ENCODE measurements at places on chromosomes 16 and 17.
A peak's percentile ranks its signal among the peaks of the same experiment; 100 is the strongest.

GRCh38 chr16:29813644-29814562, 1.9 kb downstream of the PRRT2 start:
- no peak for DNase-seq

- DNase-seq: no peak
Observed at GRCh38 chr16:4110680-4111079, 5.6 kb downstream of the ADCY9 start.

GRCh38 chr16:86171329-86171728, 272.4 kb downstream of the IRF8 start:
- no peak for DNase-seq

- DNase-seq: no peak
Observed at GRCh38 chr16:3825103-3825502, 55.4 kb downstream of the CREBBP start.

DNA sequence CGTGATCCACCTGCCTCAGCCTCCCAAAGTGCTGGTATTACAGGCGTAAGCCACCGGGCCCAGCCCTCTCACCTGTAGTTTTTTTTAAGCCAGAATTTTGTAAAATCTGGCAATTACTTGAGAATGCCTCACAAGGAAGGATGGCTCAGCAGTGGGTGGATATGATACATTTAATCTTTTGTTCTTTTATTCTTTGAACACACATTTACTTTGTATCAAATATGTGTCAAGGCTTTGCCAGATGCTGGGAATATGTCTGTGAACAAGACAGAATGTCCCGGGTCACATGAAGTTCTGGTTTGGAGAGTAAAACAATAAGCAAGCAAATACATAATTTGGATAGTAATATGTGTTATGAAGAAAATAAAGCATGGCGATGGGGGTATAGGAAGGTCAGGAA, 4.9 kb upstream of the COPS3 start:
- no peak for DNase-seq

- DNase-seq: no peak
Observed at GRCh38 chr16:22787466-22788192, 26.3 kb upstream of the HS3ST2 start.

- peak; percentile 24 for DNase-seq
Observed at GRCh38 chr17:17890773-17891759, 54.3 kb upstream of the SREBF1 start.

- DNase-seq: peak; percentile 15
Observed at GRCh38 chr17:80970044-80970761, 21.4 kb upstream of the CHMP6 start.

DNA sequence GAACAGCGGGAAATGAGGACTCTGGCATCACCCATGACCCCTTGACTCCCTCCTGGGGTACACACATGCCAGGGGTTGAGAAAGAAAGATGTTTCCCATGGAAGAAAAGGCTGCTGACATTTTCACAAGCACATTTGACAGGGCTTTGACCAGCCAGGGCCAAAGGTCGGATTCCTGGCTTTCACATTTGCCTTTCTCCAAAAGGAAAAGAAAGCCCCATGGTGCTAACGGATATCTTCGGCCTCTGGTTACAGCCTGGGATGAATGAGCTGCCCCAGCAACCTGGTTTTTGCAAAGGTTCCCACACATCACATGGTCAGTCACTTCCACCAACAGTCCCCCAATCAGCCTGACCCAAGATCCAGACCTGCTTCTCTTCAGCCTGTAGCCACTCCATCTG, 478.2 kb upstream of the CDH11 start:
- DNase-seq: no peak

DNA sequence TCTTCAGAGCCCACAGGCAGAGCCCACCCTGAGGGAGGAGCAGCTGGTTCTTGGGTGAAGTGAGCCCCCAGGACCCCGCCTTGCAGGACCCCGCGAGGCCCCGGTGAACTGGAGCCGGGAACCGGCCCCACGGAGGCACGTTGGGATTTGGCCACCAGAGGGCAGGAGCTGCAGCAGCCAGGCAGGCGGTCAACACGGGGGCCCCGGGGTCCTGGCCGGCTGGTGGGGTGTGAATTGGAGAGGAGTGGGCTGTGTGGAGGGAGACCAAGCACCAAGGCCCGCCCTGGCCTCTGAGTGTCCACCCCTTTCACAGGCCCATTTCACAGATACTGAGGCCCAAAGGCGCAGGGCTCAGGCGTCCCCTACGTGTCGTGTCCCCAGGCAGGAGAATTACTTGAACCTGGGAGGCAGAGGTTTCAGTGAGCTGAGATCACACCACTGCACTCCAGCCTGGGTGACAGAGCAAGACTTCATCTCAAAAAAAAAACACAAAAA, 2.2 kb downstream of the DPEP1 start:
- no peak for DNase-seq

DNA sequence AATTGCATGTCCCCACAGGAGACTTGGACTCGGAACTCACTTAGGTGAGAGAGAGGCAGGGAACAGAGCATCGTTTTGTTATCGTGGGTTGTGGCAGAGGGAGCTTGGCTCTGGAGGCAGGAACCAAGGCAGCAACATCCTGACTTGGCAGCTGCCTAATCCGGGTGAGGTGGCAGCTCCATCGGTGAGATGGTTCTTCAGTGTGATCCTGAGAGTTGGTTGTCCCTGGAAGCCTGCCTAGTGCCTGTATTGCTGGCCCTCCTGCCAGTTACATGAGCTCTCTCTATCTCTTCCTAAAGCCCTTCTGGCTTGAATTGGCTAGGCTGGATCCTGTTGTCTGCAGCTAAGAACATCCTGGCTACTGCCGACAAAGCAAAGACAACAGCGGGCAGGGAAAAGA, 19.9 kb upstream of the SEC14L1 start:
- no peak for DNase-seq

- DNase-seq: no peak
Observed at GRCh38 chr16:2707368-2708289, 12.4 kb downstream of the PRSS27 start.

DNA sequence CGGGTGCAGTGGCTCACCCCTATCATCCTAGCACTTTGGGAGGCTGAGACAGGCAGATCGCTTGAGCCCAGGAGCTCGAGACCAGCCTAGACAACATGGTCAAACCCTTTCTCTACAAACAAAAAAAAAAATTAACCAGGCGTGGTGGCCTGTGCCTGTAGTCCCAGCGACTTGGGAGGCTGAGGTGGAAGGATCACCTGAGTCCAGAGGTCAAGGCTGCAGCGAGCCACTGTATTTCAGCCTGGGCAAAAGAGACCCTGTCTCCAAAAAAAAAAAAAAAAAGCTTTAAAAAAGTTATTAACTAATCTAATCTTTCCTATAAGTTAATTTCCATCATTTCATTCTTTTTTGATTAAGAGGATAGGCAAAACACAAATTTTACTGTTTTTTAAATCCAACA, 2.5 kb downstream of the NCOR1 start:
- no peak for DNase-seq

- DNase-seq: no peak
Observed at GRCh38 chr17:19579192-19579761, 45.6 kb downstream of the SLC47A1 start.

DNA sequence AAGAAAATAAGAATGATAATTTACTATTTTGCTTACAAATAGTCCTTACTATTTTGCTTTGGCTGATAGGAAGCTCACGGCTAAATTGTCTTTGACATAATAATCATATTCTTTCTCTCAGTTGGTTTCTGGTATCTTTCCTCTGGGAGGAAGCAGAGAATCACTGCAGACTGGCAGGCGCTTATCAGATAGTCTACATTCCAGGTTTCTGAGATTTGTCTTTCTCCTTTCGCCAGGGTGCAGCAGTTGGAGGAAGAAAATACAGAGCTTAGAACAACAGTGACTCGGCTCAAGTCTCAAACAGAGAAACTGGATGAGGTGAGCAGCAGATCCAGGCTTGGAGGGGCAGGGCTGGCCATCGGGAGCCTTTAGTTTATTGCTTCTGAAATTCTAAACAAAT, 136.1 kb downstream of the RAB11FIP4 start:
- no peak for DNase-seq

- DNase-seq: no peak
Observed at GRCh38 chr16:59053911-59054310, 319.8 kb upstream of the GOT2 start.

DNA sequence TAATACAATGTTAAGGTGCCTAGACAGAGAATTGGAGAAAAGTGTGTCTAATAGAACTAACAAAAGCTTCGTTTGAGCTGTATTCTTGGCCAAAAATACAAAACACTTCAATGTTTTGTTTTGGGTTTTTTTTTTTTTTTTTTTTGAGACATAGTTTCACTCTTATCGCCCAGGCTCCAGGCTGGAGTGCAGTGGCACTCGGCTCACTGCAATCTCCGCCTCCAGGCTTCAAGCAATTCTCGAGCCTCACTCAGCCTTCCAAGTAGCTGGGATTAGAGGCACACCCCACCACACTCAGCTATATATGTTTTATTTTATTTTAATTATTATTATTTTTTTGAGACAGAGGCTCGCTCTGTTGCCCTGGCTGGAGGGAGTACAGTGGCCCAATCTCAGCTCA, 38.3 kb upstream of the CARMIL2 start:
- DNase-seq: no peak

DNA sequence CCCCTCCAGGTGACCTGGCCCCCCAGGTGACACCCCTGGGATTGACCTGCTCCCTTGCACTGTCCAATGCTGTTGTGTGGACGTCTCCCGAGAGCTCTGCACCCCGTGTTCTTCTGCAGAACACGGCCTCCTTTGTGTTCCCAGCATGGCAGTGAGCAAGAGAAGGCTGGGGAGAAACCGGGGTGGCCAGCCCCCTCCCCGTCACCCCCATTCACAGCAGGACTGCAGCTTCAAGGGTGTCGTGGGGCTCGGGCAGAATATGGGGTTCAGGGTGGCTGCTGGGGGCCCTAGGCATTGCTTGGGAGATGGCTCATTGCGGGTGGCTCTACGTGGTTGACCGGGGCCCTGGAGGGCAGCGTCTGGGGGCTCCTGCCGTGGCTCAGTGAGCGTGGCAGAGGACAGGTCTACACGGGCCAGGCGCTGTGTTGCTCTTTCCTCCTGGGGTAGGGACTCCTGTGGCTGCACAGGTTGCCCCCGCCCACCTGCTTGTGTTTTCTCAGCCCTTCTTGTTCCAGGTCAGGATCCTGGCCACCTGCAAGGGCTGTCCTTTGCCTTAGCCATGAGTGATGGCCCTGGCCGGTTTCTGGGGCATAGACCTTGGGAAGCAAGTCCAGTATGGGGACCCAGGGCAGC, 12.5 kb downstream of the GSE1 start:
- no peak for DNase-seq

- no peak for DNase-seq
Observed at GRCh38 chr17:27532269-27533263, 76.3 kb downstream of the KSR1 start.

DNA sequence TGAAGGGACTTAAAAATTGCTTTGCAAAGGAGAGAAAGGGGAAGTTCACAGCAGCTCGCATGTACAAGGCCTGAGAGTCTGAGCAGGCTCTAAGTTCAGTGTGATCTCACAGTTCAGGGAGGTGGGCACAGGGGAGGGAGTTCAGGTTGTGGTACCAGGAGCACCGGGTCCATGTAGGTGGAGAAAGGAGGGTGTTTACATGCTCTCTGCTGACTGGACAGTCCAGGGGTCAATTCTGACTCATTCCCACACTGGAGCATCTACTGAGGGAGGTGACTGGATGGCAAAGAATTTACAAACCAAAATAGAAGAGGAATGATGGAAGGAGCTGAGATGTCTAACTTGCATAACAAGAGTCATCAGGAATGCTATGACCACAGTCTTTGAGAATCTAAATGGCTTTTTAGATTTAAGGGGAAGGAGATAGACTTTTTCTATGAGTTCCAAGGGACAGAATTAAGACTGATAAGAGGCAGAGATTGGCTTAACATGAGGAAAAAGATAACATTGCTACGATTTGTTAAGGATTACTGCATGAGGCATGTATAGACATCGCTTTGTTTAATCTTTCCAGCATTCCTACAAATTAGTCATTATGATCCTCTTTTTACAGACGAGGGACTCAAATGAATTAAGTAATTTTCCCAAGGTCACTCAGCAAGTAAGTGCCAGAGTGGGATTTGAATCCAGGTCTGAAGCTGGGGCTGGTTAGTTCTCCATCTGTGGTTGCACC, 29.9 kb downstream of the MIS12 start:
- no peak for DNase-seq

DNA sequence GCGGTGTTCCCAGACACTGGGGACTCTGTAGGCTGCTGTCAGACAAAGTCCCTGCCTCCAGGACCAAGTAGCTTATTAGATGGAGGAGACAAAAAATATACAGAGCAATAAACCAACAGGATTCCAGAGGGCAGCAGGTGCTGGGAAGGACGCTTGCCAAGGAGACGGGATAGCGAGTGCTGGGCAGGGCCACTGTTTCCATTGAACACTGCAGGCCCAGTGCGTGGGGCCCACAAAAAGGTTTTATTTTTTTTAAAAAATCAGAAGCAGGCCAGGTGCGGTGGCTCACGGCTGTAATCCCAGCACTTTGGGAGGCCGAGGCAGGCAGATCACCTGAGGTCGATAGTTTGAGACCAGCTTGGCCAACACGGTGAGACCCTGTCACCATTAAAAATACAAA, 84.2 kb downstream of the ABCC6 start:
- no peak for DNase-seq

- DNase-seq: no peak
Observed at GRCh38 chr16:10333321-10334032, 52.4 kb upstream of the ATF7IP2 start.

DNA sequence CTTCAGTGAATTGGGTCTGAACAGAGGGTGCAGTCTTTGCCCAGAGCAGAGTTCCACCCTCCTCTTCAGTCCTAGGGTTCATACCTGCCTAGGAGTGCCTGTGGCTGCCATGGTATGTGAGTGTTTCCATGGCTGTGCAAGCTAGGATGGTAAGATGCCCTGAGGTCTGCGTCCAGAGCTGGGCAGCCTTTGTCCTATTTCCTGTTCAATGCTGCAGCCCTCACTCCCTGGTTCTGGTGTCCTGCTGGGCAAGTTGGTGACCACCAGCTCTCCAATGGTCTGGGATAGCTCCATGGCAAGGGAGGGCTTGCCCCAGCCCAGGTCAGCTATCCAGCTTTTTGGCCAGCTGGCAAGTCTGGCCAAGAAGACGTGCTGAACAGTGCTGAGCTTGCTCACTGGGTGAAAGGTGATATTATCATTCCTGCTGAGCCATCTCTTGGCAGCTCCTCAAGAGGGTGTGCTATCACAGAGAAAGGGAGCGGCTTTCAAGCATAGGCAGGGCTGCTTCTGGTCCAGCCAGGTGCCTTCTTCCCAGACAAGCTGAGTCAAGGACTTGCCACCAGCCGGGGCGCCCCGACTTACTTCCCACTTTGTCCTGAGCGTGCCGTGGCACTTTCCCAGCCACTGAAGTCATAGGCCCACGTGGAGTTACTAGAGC, 13.0 kb upstream of the NFATC3 start:
- no peak for DNase-seq

GRCh38 chr16:20327444-20328041, at the start of gene GP2:
Gene GP2 (minus strand): TSS chr16:20327513. CDS start chr16:20326431, 1,082 bp downstream.
- no peak for DNase-seq

- no peak for DNase-seq
Observed at GRCh38 chr17:76635659-76636360, 7.7 kb downstream of the ST6GALNAC1 start.

GRCh38 chr17:81380666-81381518, 14.4 kb upstream of the BAHCC1 start:
- DNase-seq: no peak

DNA sequence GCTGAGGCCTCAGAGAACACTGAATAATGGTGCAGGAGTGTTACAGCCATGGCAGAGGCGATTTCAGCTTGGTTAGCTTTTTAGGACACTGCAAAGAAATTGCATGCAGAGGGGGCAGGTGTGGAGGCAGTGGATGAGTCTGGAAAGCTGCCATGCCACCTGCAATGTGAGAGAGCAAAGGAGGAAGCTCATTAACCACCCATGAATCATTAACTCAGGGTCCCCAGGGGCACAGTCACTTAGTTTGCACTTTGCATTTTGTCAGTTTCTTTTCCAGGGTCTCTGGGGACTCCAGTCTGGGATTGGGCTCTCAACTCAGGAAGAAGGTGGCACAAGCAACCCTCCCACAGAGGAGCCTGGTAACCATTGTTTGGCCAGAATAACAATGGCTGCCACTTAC, 132.9 kb downstream of the USP31 start:
- no peak for DNase-seq
